ENCODE measurements at places on chromosomes 13 and 19.

DNA sequence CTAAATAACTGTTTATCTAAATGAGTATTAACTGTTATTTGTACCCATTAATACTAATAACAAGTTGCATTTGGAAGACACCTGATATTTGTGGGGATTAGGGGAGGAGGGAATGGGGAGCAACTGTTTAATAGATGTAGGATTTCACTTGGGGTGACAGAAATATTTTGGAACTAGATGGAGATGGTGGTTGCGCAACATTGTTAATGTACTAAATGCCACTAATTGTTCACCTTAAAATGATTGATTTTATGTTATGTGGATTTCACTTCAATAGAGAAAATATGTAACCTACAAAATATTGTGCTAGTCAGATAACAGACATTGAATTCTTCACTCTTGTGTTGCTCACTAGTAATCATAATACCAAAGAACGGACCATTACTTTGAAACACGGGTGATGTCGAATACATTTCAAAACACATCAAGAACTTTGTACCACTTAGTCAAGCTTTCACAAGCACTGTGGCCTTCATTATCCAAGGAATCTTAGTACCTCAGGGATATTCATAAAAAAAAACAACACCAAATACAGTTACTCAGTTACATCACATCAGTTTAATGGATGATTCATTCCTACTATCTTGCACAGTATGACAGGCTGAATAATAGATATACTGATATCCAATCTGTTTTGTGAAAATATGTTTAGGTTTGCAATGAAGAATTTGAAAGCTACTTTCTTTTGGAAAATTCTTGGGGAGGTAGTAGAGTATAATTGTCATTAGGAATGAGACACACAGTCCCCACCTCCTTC lies 721.8 kb downstream of the PCDH9 start:
- DNase-seq: no peak

- no peak for DNase-seq
Observed at GRCh38 chr13:35781036-35782000, 304.8 kb upstream of the MAB21L1 start.

- no peak for DNase-seq
Observed at GRCh38 chr19:51071095-51071405, 6.2 kb upstream of the KLK13 start.

- no peak for DNase-seq
Observed at GRCh38 chr13:67140006-67140405, 90.1 kb downstream of the PCDH9 start.

DNA sequence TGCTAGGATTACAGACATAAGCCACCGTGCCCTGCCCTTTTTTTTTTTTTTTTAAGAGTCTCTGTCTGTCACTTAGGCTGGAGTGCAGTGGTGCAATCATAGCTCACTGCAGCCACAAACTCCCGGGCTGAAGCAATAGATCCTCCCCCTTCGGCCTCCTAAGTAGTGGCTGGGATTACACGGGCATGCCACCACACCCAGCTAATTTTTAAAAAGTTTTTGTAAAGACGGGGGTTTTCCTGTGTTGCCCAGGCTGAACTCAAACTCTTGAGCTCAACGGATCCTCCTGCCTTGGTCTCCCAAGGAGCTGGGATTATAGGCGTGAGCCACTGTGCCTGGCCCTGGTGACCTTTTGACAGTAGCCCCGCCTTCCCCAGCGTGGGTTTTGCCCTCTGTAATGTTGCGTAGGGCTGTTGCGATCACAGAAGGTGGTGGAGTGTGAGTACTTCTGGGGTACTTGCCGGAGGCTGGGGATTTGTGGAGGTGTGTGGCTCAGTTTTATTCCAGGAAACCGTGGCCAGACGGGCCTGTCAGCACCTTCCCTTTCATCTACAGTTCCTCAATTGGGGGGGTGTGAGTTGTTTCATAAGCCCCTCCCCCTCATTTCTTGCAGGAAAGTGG lies 11.6 kb upstream of the RETN start:
- DNase-seq: no peak

DNA sequence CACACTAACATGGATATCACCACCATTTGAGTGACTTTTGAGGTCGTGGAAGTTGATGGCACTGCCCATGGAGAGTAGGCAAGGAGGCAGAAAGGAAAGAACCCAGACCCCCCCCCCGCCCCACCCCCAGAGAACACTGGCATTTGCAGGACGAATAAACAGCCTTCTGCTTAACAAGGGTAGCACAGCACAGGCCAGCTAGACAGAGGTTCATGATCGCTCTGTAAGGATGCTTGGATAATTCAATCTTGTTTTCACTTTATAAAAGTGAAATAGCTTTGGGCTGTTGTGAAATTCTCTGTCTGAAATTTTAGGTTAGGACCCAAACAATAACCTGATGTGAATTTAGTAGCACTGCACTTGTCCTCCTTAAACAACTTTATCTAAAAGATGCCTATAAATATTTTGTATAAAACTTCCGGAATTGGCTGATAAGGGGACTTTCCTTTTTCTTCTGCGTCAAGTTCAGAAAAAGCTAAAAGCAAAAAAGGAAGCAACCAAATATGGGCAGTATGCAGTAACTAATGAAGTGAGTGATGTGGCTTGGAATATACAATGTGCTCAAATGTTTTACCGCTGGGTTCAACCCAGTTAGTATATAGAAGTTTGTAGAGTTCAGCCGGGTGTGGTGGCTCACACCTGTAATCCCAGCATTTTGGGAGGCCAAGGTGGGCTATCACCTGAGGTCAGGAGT lies 163.7 kb downstream of the SHISA2 start:
- no peak for DNase-seq

GRCh38 chr19:22935151-22935550 lies 67.8 kb downstream of the ZNF728 start:
- no peak for DNase-seq

- DNase-seq: peak; percentile 48
Observed at GRCh38 chr13:21673789-21674489, 3.1 kb downstream of the FGF9 start.

GRCh38 chr13:37927561-37927960 lies 58.0 kb upstream of the TRPC4 start:
- no peak for DNase-seq

DNA sequence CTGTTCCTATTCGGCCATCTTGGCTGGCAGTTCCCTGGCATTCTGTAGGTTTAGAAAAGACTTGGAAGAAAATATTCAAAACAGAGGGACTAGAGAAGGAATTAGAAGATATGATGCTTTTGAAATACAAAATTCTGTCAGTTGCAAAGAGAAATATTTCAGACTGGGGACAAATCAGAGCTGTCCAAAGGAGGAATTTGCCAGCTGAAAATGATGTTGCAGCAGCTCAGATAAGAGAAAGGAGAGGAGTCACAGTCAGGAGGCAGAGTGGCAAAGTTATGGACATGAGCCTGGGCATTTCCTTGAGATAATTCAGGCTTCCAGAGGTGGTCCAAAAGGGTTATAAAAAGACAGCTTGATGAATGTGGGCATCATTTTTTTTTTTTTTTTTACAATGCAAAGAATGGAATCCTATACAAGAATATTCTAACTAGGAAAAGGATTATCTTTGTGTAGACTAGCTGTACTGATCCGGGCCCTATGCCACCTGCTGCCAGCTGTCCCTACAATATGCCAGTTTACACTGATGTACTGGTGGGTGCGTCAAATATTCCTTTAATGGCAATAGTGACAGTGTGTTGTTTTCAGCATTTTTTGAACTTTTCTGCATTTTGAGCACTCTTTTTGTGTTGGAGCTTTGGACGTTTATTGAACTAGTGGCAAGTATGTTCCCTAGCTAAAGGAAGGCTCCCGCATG lies 31.8 kb upstream of the CBY2 start:
- no peak for DNase-seq

DNA sequence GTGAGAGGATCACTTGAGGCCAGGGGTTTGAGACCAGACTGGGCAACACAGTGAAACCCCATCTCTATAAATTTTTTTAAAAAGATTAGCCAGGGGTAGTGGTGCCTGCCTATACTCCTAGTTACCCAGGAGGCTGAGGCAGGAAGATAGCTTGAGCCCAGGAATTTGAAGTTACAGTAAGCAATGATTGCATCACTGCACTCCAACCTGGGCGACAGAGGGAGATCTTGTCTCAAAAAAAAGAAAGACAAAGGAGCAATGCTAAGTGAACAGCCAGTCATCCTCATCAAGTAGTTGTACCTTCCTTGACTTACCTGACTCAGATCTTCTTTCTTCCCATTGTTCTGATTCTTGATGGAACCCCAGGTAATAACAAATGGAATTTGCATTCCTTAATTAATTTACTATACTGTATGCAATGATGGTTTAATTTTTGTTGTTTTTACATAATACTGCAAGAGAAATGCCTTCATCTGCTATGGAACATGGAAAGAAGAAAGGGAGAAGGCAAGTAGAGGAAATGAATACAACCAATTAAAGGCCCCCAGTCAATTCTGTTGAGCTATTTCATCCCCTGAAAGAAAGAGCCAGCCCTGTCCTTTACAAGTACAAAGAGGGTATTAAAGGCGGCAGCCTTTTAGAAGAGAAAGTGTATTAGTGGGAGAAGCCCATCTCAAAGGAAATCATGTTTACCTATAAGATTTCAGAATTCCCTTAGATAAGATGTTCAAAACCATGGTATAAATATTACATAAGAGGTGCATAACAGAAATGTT lies 316.7 kb downstream of the DIAPH3 start:
- DNase-seq: no peak

GRCh38 chr19:1648459-1648849 lies 4.0 kb downstream of the TCF3 start:
- DNase-seq: peak; percentile 66

Data from GM18507 (cell line).